GM19239 (cell line): ENCODE measurements at places on chromosomes 1 and 21.

DNA sequence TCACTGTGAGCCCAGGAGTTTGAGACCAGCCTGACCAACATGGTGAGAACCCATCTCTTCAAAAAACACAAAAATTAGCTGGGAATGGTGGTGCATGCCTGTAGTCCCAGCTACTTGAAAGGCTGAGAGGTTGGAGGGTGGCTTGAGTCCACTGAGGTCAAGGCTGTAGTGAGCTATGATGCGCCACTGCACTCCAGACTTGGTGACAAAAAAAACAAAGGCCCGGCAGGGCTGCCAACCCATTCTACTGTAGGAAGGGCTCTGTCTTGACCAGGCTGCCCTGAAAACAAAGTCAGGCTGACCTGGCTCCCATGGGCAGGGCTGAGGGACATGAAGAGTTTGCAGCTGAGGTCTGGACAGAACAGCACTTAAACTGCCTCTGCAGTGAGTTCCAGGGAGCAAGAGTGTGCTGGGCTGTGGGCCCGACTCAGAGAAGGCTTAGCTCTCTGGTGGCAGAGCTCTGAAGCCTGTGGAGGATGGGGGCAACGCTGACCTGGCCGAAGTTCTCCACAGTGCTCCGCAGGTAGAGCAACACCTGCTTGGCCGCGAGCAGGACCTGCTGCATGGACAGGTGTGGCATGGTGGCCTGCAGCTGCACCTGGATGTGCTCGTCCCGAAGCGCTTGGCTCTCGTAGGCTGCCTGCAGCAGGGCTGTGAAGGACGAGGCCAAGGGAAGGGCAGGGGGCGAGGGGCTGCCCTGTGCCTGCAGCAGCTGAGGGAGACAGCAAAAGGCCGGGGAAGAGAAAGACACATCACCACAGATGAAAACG, 42.4 kb downstream of the URB1 start:
- no peak for DNase-seq

GRCh38 chr1:228407106-228408040, 738 bp upstream of the TRIM11 start:
- DNase-seq, result no peak

DNA sequence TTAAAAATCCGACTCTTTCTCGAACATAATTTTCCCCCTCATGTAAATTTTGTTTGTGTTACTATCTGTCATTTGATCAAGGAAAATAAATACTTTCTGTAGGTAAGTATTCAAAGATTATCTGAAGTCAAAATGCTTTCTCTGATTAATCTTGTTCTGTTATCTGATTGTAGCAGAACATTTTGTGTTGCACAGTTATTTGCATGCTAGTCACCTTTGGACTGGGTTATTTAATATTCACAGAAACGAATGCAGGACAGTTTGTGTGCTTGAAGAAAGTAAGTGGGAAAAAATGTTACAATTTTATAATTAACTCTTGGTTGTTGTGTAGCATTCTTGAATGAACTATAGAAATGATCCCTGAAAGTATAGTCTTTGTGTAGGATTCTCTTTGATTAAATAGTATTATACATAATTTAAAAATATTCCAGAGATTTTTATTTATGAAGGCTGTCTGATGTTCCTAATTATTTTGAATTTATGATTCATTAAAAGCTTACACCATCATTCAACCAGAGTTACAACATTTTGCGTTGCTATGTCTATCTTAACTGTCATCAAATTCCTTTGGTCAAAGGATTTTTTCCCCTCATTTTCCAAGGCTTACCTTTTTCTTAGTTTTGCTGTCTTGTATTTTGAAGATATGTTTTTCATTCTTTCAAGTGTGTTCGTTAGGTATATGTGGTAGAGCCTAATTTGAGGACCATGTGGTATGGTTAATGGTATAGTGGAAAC, 176.6 kb downstream of the GIPC2 start:
- no peak for DNase-seq

DNA sequence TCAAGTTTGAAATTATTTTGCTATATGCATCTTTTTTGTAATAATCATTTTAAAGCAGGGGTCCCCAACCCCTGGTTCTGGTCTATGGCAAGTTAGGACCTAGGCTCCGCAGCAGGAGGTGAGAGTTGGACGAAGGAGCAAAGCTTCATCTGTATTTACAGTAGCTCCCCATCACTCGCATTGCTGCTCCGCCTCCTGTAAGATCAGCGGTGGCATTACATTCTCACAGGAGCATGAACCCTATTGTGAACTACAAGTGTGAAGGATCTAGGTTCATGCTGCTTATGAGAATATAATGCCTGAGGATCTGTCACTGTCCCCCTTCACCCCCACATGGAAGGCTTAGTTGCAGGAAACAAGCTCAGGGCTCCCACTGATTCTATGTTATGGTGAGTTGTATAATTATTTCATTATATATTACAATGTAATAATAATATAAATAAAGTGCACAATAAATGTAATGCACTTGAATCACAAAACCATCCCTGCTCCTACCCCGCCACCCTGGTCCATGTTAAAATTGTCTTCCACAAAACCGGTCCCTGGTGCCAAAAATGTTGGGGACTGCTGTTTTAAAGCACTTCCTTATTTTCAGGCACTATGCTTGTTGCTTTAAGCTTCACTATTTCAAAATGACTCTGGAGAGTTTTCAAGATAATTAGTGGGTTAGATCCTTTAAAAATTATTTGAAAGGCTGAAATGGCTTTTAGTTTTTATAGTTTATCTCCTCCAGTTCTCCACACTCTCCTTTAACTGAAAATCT, 74.8 kb downstream of the PLA2G4A start:
- DNase-seq, result no peak

DNA sequence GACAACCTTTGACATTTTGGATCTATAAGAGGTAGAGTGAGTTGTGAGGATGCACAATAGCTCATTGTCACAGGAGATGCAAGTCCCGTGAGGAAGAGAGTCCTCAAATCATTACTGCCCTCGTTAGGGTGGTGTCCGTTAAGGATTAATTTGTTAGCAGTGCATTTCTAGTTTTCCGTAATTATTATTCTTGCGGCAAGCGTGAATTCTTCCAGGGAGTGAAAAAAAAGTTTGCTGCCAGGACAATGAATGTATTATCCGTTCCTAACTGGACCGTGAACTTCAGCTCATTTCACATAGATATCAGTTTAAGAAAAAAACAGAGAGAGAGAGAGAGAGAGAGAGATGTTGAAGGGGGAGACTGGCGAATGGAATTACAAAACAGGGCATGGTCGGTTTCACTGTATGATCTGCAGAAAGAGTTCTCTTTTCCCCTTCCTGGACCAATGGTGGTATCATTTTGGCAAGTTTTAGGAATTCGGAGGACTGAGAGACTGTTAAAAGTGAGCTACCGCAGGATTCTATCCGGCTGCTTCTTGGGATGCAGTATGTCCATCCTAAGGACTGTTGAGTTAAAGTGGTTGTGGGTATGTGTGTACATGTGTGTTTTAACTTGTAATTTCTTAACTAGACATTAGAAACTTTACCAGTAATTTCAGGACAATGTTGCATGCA, 216.0 kb upstream of the NFIA start:
- DNase-seq, result no peak

DNA sequence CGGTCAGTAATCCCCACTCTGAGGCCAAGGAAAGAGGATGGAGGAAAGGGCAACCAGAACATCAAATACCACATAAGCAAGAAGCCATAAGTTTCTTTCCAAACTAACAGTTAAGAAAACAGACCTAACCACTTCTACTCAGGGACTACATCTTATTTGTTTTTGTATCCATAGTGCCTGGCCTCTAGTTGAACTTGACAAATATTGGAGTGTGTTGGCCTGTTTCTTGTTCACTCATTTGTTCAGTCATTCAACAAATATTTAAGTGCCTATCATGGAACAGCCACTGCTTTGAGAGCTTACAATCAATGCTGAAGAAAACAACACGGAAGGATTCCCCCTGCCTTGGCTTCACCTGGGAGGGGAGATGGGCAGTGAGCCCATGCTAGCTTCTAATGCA, 69.7 kb downstream of the ST6GALNAC3 start:
- no peak for DNase-seq

GRCh38 chr1:67433837-67434236, 3.6 kb upstream of the SERBP1 start:
- DNase-seq, result no peak

GRCh38 chr1:182279724-182280503, 111.7 kb downstream of the GLUL start:
- DNase-seq, result no peak

DNA sequence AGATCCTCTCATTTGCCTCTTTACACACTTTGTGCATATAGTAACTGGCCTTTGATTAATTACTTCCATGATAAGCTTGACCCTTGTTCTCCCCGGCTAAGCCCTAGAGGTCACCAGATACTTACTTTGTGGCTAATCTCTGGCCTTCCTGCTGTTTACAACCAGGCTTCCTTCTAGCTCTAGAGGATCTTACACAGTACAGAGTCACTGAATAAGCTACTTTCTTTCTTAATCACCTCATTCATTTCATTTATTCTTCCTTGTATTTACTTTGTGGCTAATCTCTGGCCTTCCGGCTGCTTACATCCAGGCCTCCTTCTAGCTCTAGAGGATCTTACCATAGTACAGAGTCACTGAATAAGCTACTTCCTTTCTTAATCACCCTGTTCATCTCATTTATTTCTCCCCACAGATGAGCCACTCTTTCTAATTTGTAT, 144.3 kb upstream of the C1orf21 start:
- no peak for DNase-seq

GRCh38 chr21:41815652-41816582, 49.1 kb upstream of the RIPK4 start:
- no peak for DNase-seq

GRCh38 chr1:153345187-153346076, 3.2 kb downstream of the PGLYRP4 start:
- DNase-seq, result no peak

GRCh38 chr1:245763873-245764331, 609.1 kb downstream of the KIF26B start:
- DNase-seq, result no peak

- no peak for DNase-seq
These were observed 227.6 kb upstream of the C1orf174 start for GRCh38 chr1:4127592-4128140.

DNA sequence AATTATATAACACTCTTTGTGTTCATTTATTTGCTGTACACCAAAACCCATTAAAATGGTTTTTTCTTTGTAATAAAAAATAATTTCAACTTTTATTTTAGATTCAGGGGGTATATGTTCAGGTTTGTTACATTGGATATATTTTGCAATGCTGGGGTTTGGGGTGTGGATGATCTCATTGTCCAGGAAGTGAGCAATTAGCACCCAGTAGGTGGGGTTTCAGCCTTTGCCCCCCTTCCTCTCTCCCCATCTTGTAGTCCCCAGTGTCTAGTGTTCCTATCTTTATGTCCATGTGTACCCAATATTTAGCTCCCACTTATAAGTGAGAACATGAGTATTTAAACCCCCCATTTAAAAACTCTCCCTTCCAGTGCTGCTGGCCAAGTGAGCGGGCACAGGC, 184.6 kb downstream of the RHOU start:
- no peak for DNase-seq

DNA sequence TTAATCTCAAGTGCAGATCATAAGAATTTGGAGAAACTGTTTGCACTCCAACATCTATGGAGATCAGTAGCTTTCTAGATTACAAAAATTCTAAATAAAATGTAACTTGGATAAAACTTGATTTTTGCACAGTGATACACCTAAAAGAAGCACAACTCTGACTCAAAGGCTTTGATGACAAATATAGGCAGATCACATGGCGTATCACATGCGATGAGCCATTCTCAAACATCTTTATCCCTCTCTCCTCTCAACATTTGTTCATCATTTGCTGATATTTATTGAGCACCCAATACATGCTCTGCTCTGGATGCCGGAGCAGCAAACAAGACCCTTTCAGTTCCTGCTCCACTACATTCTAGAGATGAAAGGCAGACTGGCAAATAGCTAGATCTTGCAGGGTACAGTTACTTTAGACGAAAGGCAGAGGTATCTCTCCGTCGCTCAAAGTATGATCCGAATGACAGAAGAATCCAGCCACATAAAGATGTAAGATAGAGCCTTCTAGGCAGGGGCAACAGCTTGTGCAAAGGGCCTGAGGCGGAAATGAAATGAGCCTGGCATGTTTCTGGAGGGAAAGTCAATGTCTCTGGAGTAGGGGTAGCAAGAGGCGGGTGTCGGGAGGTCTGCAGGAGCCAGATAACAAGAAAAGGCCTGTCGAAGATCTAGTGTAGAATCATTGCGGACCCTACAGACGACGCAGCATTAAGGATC, 145.8 kb upstream of the ERRFI1 start:
- DNase-seq, result no peak

DNA sequence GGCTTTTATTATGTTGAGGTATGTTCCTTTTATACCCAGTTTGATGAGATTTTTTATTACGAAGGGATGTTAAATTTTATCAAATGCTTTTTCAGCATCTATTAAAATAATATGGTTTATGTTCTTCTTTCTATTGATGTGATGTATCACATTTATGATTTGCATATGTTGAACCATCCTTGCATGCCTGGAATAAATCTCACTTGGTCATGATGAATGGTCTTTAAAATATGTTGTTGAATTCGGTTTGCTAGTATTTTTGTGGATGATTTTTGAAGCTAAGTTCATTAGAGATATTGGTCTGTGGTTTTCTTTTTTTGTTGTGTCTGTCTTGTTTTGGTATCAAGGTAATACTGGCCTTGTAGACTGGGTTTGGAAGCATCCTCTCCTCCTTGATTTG, 14.1 kb downstream of the GPR88 start:
- no peak for DNase-seq

DNA sequence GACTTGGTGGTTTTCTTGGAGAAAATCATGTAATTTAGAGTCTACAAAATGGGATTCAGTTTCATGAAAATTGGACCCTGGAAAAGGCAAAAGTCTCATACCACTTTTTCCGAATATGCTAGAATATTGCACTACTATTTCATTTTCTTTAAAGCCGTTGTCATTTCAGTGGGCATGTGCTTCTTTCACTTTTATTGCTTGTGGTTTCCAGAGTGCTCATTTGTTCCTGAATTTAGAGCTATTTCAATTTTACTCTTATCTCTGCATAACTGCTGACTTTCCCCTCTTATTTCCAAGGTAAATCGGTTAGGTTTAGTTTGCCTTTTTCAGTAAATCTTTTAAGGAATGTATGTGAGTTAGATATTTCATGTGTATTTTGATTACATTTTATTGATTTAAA, 11.6 kb downstream of the HHAT start:
- no peak for DNase-seq

DNA sequence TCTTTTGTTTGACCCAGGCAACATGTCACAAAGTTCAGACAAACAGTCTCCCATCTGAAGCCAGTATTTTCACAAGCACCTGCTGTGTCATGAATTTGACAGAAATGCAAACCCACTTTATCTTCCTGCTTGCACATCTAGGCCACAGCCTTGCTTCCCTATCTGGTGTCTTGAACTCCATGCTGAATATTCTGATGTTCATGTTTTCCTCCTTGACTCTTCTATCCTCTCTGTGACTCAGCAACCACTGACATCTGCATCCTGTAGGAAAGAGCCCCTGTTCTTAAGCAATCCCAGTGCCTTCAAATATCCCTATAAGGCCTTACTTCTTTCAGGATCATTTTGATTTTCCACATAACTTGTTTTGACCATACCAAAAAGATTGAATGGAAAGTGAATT, 6.5 kb downstream of the CD55 start:
- DNase-seq, result no peak

- DNase-seq, result no peak
These were observed 48.4 kb downstream of the HENMT1 start for GRCh38 chr1:108612496-108612895.
